Activated CD4-positive, CD25-positive, alpha-beta regulatory T cell (primary cell): ENCODE measurements at places on chromosomes 4 and X.

DNA sequence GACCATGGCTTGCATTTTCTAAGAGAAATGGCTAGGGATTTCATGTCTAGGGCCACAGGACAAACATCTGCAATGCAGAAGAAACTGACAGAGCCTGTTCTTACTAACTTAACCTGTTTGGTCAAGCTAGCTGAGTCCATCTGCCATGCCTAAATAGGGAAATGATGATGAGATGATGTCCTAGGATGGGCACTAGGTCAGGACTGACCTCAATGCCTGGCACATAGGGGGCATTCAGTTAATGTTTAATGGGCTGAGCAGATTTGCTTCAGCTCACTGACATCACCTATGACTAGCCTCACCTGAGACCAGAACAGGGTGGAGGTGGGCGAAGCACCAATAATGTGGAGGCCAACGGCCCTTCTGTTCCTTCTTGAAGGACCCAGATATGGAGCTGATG, 174.2 kb upstream of the SCML1 start:
- DNase-seq = no peak

DNA sequence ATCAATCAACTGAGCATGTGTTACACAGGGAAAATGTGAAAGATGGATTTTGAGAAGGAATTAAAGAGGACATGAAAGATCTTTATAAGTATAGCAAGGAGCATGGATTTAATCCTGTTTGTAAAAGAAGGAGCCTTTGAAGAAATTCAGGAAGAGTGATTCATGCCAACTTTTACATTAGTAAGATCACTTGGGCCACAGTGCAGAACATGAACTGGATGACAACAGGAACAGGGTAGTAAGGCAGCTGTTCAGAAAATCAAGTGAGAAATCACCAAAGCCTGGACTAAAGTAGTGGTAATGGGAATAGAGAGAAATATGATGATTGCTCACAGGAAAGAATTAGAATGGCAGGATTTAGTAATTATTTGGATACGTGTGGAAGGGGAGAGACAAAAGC, 265.7 kb upstream of the PCDH7 start:
- no peak for DNase-seq

DNA sequence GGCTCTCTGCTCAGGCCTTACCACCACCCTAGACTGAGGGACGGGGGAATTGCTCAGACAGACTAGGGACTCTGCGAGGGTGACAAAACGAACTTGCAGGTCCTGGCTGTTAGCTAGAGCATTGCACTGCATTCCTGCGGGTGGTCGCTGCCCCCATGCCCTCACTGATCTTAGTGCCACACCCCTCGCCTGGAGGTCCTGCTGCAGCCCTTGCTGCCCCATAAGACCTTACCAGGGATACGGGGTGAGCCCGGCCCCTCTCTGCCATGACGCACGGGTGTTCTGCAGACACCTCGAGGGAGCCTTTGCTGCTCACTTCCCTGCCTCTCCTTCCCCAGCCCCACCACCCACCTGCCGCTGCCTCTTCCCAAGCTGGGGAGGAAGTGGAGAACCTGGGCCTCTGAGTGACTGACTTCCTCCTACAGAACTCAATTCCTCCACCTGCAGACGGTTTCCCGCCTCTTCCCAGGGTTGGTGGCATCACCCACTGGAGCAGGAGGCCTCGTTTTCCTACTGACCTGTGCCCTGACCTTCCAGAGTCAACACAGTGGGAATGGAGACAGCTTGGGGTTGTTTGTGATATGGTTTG, 19.8 kb upstream of the TBC1D14 start:
- no peak for DNase-seq

DNA sequence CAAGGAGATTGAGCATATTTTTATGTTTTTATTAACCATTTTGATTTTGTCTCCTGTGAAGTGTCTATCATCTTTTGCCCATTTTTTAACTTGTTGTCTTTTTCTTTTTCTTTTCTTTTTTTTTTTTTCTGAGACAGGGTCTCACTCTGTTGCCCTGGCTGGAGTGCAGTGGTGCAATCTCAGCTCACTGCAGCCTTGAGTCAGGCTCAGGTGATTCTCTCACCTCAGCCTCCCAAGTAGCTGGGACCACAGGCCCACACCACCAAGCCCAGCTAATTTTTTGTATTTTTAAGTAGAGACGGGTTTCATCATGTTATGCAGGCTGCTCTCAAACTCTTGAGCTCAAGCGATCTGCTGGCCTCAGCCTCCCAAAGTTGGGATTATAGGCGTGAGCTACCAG, 4.6 kb upstream of the ADD1 start:
- DNase-seq = no peak
